Right renal pelvis (tissue), 4 donors: ENCODE measurements at places on chromosomes 1 and 21.

- no peak for DNase-seq
Measured at GRCh38 chr1:186210258-186210657, 164.8 kb downstream of the TPR start.

- DNase-seq = no peak
Measured at GRCh38 chr1:77446841-77447555, 165.2 kb downstream of the AK5 start.

- DNase-seq = no peak
Measured at GRCh38 chr1:173395762-173396161, 81.4 kb upstream of the PRDX6 start.

DNA sequence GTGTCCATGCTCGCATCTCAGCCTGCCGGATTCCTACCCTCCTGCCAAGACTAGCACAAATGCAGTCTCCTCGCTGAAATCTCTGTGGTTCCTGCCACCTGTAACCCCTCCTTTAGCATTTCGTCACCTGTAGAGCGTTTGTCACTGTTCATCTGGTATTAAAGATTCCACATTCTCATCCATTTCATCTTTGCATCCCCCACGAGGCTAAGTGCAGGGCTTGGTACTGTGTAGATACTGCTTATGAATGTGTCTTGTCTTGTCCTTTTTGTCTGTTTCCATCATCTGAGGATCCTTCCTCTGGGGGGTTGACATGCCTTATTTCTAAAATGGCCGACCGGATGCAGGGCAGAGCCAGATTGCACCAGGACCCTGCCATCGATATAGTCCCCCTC is 53.7 kb upstream of the DNAJC6 start:
- DNase-seq = no peak

DNA sequence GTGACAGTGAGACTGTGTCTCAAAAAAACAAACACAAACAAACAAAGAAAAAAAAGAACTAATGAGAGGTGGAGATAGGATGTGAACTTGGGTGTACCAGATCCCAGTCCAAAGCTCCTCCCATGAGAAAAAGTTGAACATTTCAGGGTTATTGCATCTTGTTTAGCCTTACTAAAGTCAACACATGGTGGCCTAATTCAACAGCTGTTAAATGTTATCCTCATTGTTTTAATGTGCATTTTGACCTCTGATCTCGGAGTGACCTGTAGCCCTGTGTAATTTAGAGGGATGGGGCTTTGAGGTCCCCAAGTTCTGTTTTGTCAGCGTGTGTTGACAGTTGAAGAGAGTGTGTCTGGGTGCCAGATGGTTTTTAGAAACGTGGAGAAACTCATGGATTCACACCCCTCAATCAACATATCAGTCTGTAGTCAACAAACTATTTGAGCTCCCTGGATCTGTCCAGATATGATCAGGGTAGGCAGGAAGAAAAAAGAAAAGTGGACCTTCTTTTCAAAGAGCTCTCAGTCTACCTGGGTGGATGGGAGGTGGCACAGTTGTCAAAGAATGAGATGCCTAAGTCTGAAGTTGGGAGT is 34.7 kb downstream of the PTPRU start:
- no peak for DNase-seq

DNA sequence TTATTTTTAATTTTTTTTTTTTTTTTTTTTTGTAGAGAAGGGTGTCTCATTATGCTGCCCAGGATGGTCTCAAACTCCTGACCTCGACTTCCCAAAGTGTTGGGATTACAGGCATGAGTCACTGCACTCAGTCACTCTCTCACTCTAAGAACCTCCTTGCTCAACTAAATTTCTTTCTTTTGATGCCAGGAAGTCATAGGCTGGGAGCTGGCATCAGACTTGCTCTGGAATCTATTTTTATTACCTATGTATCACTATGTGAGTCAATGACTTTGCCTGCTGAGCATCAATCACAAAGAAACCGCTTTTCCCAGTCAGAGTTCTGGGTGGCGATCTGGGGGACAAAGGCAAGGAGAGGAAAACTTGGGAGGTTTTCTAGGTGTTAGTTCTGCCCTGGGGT is 35.5 kb upstream of the PARP1 start:
- DNase-seq = no peak

- DNase-seq = no peak
Measured at GRCh38 chr1:159921251-159921650, 4.1 kb downstream of the TAGLN2 start.

DNA sequence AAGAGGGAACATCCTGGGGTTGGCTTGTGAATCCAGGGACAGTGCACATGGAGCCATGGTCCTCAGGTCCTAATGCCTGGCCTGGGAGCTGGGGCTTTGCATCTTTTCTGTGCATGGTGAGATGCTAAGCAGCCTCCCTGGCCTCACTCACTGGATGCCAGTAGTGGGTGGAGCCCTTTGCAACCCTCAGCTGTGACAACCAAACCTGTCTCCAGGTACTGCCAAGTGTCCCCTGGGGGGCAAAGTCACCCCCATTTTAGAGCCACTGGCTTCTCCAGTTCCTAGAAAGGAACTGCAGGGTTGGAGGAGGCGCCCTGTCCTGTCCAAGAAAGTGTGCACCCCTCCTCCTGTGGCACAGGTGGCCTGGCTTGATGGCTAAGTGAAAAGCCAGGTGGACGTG is 44.6 kb upstream of the GRIK3 start:
- no peak for DNase-seq

GRCh38 chr1:15933684-15934083 is 42.2 kb downstream of the ZBTB17 start:
- no peak for DNase-seq

DNA sequence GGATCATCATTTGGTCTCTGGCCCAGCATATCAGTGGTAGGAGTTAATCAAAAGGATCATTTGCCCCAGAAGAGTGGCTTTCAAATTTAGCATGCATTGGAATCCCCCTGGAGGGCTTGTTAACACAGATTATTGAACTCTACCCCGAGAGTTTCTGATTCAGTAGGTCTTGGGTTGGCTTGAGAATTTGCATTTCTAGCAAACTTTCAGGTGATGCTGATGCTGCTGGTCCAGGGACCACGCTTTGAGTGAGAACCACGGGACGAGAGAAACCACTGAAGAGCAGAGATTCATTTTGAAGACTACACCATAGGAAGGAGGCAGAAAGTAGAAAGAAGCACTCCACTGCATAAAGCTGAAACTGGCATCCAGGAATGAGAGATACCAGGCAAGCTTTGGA is 81.3 kb upstream of the DUSP10 start:
- no peak for DNase-seq

DNA sequence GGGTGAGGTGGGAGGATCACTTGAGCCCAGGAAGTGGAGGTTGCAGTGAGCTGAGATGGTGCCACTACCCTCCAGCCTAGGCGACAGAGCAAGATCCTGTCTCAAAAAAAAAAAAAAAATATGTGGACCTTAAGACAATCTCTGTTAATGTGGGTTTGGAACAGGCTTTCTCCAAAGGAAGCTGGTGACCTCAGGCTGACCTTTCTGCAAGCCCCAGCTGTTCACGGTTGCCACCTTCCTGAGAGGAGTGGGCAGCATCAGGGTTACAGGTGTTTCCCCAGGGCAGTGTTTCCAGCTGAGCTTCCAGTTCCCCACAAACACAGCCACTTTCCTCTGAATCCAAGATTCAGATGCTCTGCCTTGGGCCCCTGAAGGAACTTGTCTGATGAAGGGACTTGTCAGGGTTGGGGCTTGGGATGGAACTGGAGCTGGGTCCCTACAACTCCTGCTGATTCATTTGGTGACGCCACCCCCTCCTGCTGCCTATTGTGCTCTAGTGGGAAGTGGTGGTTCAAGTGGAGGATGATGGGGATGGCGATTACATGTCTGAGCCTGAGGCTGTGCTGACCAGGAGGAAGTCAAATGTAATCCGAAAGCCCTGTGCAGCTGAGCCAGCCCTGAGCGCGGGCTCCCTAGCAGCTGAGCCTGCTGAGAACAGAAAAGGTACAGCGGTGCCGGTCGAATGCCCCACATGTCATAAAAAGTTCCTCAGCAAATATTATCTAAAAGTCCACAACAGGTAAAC is 1.9 kb downstream of the ZBTB48 start:
- DNase-seq = no peak

GRCh38 chr1:86150553-86151055 is 6.0 kb downstream of the COL24A1 start:
- no peak for DNase-seq

GRCh38 chr1:232225336-232226131 is 404.4 kb downstream of the SIPA1L2 start:
- no peak for DNase-seq

DNA sequence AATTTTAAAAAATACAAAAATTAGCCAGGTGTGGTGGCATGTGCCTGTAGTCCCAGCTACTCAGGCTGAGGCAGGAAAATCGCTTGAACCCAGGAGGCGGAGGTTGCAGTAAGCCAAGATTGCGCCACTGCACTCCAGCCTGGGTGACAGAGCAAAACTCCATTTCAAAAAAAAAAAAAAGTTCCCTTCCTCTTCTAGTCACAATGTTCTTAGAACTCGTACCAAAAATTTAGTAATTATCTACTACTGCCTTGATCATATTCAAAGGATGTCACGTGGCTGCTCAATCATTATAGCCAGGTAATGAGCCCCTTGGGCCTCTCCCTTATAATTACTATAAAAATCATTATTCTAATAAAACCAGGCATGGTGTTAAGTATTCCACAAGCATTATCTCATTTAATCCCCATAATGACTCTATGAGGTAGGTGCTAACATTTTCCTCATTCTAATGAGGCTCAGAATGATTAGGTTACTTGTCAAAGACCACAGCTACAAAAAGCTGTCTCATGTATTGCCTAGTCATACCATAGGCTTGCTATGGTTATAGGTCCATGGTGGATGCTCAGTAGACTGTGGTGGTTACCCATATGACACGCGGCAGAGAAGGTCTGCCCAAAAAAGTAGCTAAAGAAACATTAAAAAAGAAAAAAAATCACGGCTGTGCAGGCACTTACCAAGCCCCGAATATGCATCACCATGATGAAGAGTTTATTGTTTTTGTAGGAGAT is 15.5 kb upstream of the PPP1R15B start:
- no peak for DNase-seq

DNA sequence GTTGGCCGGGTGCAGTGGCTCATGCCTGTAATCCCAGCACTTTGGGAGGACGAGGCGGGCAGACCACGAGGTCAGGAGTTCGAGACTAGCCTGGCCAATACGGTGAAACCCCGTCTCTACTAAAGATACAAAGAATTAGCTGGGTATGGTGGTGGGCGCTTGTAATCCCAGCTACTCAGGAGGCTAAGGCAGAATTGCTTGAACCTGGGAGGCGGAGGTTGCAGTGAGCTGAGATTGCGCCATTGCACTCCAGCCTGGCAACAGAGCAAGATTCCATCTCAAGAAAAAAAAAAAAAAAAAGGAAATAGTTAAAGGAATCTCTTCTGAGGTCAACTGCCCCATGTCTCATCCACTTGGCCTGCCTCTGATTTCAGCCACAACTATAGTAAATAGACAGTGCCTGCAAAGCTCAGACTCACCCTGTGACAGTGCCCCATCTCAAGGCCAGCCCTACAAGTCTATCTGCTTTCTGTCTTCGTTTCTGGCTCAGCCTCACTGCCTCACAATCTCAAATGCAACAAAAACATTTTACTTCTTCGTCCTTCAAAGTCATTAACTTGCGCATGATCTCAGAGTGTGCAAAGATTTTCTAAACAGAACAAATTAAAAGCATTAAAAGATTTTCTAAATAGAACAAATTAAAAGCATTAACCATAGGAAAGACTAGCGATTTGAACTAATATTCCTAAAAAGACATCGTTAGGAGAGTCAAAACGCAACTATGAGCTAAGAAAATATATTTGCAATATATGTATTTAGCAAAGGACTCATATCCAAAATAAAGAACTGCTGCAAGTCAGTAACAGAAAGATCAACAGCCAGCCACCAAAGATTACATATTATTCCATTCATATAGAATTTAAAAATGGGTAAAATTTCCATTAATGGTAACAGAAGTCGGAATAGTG is 65.0 kb upstream of the PRDX6 start:
- DNase-seq = no peak

DNA sequence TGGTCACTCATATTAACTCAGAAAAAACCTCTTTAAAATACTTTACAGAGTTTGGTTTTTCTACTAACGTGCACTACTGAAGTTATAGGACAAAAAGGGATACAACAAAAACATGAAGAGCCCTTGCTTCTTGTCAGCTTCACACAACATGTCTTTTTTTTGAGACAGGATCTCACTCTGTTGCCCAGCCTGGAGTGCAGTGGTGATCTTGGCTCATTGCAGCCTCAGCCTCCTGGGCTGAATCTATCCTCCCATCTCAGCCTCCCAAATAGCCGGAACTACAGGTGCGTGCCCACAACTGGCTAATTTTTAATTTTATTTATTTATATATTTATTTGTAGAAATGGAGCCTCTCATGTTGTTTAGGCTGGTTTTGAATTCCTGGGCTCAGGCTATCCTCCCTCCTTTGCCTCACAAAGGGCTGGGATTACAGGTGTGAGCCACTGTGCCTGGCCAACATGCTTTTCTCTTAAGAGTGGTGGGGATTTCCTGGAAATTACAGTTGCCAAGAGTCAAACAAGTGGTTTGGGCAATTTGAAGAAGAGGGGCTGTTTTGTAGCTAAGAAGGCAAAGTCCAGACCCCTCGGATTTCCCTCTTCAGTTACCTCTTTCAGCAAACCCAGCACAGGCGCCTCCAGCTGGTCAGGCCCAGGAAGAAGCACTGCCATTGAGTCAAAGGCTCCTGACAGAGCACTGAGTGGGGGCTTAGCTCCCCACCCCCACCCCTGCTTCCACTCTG is 6.4 kb upstream of the SMPDL3B start:
- no peak for DNase-seq

DNA sequence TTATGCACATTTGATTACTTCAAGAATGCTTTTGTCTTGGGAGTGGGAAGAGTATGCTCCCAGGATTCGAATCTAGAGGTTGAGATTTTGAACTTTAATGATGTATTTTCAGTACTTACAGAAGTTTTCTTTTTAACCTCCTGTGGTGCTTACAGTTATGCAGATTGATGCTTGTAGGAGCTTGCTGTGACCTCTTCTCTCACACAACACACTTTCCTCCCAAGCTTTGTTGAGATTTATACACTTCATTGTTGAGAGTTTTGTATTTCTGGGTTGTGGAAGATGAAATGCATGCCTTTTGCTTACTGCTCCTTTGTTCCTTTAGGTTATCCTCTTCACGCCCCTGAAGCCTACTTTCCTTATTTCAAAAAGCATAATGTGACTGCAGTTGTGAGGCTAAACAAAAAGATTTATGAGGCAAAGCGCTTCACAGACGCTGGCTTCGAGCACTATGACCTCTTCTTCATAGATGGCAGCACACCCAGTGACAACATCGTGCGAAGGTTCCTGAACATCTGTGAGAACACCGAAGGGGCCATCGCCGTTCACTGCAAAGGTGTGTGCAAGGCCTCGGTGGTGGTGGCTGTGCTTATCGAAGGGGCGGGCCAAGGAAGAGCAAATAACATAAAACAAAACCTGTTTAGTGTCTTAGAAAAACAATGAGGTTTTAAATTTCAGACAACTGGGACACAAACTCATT is 75.5 kb upstream of the GPR88 start:
- no peak for DNase-seq
